ENCODE measurements at places on chromosomes 4 and X. TPM values are rescaled to one million over a fixed set of nuclear protein-coding genes. Genes with fewer than 3 reads are reported as not detected.

Gene HTT-AS
- not detected for total RNA-seq

DNA sequence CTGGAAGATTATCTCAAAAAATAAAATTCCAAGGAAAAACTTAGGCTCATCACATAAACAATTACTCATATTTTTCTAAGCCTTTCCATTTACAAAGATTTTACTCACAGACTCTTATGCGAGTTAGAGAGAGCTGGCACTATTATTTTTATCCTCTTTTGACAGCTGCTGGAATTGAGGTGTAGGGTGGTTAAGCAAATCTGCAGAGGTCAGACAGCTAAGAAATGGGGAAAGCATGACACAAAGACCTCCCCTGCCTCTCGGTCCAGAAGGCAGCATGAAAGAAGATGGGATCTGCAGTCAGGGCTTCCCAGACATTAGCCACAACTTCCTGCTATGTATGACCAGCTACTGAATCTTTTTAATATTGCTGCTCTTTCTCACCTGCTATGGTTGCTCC is 89.9 kb upstream of the CPEB2 start:
- no peak for DNase-seq

Gene TMEM35A
- not detected for total RNA-seq

DNA sequence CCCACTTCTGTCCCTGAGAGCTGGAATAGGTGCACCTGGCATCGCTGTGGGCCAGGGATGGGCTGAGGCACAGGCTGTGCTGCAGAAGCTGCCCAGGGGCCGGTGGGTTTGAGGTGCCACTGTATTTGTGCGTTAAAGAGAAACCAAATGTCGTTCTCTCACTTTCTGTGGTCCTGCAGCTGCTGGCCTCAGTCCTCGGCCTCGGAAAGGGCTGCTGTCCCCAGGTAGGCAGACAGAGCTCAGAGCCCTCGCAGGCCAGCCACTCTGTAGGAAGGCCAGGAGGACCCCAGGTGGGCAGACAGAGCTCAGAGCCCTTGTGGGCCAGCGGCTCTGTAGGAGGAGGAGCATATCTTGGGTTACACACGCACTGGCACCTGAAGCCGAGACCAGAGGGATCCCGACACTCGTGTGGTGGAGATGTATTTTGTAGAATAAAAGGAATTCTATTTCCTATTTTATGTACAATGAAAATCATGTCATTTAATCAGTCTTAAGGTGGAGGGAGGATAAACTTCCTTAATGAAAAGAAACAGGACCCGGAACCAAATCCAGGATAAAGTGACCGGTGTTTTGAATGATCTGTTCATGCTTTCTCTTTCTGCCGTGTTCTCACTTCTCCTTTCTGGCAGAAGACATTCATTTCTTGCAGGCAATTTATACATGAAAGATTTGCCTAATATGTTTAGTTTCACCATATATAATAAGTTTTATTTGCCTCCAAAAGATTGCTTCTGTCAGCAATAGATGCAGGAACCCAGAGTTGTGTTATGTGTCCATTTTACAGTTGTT is 54.4 kb upstream of the HGFAC start:
- DNase-seq = no peak

DNA sequence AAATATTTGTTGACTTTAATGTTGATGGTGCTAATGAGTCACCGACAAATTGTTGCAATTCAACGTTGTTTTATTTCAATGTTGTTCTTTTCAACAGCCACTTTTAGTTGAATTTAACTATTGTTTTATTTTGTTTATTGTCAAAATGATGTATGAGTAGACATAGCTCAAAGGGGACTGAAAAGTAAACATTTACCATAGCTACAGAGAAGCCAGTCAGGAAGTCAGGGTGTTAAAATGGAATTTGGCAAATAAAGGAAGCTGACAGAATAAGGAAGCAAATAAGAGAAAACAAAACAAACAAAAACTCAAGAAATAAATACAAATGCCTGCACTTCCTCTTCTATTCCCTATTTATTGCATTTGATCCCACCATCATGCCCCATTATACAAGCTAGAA is 648.4 kb upstream of the HTR2C start:
- no peak for DNase-seq

Data from gastrocnemius medialis (tissue), 4 donors.